HFF-Myc (cell line): ENCODE measurements at places on chromosomes 12 and 14.
A peak's percentile ranks its signal among the peaks of the same experiment; 100 is the strongest.

DNA sequence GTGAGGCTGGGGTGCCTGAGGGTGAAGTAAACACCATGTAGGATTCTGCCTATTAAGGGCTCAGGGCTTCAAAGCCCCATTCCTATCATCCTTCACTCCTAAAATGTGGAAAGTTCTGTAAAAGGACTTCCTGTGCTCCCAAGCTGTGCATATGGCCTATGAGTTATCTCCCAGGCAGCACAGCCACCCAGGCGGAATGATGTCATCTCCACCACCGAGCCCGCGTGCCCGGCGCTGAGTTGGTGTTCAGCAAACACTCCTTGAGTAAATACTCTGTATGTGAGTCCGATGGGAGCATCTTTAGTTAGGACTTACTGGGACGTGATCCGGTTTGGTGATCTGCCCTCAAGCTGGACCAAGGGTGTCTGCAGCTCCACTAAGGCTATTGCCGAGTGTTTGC, 437.3 kb downstream of the MED13L start:
- no peak for DNase-seq

- DNase-seq: peak; percentile 42
These were observed 2.3 kb upstream of the TRAFD1 start for GRCh38 chr12:112122823-112123690.

GRCh38 chr12:53465679-53466078, 13.8 kb downstream of the PCBP2 start:
- no peak for DNase-seq

- no peak for DNase-seq
These were observed 1133.0 kb downstream of the VRK1 start for GRCh38 chr14:97930166-97930565.

DNA sequence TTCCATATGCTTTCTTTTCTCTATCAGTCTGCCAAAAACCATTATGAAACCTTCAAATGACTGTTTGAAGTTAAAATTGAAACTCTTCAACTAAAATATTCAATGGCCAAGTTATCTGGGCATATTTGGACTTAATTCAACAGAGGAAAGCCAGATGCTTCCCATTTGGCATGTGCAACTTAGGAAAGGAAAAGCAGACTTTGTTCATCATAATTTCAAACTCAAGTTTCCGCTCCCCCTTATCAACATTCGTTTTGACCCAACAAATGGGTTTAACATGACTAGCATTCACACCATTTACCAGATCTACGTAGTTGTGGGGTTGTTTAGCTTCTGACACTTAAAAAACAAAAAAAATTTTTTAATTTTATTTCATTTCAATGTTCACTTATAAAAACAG, 75.7 kb downstream of the PLEKHG7 start:
- no peak for DNase-seq

- DNase-seq: no peak
These were observed 1.8 kb upstream of the EVL start for GRCh38 chr14:100063314-100063941.

- no peak for DNase-seq
These were observed 56.1 kb downstream of the FIGNL2 start for GRCh38 chr12:51792417-51792816.

GRCh38 chr12:100171248-100171647, 28.6 kb upstream of the BLTP3B start:
- DNase-seq: no peak

GRCh38 chr14:21106498-21107282, 5.8 kb downstream of the TMEM253 start:
- DNase-seq: peak; percentile 62

GRCh38 chr14:66234411-66234810, 251.8 kb upstream of the CCDC196 start:
- DNase-seq: no peak

DNA sequence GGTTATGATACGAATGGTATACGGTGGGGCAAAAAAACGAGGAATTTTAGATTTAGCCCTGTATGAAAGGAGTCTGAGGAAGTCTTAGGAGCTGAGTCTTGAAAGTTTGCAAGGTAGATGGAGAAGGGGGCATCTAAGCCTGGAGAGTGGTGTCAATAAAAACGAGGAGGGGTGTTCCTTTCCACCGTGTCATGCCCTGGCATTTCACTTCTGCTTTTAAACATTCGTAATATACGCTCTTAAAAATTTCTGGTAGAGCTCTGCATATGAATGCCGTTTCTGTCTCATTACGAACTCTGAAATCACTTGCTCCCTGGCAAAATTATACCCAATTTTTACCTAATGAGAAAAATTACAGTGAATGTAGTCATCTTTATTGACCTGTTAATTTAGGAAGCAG, 170.2 kb downstream of the ERC1 start:
- DNase-seq: no peak

DNA sequence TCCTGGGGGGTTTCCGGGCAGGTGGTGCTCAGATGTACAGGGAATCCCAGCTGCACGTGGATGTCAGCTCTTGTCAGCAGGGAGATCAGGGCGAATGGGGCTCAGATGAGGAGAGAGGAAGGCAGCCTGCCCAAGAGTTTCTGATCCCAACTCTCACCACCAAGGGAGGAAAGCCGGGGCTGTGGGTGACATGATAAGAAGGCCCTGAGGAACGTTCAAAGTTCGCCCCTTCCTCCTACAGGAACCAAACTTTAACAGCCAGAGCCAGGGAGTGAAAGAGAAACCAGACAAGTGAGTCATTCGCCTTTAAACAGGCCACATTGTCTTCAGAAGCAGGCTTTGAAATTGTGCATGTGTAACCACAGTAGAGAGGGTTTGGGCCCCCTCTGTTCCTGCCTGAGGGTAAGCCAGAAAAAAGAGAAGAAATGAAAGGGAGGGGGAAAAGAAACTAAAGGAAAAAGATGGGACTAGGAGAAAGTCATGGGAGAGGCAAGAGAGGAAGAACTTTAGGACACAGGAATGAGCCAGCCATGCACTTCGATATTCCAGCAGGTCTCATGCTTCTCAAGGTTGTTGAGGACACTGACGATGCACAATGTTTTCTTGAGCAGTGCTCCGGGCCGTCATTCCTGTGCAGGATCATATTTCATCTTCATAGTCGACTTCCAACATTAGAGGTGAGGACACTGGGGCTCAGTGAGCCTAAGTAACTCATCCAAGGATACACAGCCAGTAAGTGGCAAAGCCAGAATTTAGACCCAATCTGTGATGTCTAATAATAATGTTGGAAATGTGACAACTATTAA, 691.4 kb upstream of the TBX3 start:
- DNase-seq: peak; percentile 56

- no peak for DNase-seq
These were observed 486.8 kb downstream of the KCNH5 start for GRCh38 chr14:62558451-62558850.

DNA sequence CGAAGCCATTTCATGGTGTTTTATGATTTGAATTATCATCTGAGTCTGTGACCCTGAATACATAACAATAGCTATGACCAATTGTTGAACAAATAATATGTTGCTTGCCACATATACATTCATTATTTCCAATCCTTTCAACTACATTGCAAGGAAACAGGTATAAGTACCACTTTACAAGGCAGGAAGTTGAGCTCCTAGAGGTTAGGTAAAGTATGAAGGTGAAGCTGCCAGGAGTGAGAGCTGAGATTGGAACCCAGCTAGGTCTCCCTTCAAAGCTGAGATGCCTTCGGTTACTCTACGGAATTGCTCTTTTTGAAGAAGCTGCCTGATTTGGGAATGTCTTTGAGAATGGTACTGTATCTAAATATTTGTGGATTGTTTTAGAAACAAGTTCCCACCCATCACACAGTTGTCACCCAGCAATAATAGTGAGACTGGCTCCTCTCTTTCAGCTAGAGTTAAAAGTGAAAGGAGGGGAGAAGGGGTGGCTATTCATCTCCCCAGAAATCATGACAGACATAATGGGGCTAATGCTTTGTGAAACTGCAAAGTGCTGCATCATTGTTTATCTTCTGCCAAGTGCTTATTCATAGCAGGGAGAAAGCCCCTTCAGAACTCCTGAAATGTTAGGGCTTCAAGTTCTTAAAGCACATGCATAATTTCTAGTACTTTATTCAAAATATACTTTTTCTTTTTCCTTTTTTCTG, 75.9 kb upstream of the AMIGO2 start:
- no peak for DNase-seq

DNA sequence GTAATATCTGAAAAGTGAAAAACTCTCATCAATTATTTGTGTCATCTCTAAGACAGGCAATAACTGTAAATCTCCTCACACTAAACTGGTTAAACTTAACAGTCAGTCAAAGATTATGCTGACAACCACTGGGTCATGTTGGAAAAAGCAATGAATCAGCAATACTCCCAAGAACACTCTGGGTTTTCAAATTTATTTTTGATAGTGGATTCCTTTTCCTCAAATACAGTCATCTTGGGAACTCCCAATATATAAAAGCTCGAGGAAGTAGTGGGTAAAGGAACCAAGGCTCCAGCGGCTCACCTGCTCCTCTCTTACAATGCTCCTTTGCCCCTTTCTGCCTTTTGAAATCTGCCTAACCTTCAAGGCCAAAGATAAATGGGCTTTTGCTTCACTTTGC, 70.0 kb downstream of the ARMH4 start:
- no peak for DNase-seq

DNA sequence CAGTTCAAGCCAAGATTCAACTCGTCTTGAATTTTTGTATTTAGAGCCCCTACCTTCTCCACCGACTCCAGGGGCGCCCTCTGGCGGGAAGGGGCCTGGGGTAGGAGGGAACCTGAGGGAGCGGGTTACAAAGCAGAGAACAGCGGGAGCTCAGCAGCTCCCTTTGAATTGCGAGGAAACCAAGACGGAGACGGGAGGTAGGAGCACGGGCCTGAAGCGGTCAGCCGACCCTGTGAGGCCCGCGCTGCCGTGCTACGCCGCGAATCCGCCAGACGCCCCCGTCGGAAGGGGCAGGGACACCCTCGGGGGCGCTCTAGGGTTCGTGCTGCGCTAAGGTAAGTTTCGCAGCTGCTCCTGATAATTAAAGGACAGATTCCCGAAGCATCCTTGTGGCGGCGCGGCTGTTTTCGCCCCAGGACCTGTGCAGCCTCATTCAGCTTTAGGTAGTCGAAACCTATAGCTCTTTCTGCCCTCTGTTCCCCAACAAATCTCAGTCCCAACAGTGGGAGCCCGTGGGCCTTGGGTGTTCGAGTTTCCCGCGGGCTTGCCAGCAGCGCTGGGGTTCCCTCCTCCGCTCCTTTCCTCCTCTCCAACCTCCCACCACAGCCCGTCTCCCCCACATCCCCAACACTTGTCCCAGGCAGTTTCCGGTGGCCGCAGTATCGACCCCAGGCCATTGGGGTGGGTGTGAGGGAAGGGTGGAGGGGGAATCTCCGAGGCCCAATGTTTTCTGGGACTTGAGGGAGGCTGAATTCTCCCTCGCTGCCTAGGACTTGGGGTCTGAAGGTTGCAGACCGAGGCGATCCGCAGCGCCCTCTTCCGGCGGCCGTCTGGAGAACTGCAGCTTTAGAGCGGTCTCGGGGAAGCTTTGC, 5.1 kb upstream of the NKX2-1 start:
- DNase-seq: no peak

- DNase-seq: peak; percentile 46
These were observed 210.8 kb downstream of the PCNX1 start for GRCh38 chr14:71117839-71118743.

DNA sequence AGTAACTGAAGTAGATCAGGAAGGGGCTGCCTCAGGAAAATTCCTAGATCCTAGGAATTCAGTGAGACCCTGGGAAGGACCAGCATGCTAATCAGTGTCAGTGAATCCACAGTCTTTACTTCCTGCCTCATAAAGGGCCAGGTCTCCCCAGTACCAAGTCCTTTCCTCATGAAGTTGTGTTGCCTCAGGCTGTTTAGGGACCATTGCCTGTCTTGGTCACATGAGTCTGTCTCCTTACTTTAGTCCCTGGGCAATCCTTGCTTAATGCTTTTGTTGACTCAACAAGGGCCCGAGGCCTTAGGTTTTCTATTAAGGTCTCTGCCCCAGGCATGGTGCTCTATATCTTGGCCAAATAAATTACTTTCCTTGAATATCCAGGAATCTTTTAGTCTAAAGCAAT, 16.1 kb upstream of the ATF1 start:
- DNase-seq: no peak

DNA sequence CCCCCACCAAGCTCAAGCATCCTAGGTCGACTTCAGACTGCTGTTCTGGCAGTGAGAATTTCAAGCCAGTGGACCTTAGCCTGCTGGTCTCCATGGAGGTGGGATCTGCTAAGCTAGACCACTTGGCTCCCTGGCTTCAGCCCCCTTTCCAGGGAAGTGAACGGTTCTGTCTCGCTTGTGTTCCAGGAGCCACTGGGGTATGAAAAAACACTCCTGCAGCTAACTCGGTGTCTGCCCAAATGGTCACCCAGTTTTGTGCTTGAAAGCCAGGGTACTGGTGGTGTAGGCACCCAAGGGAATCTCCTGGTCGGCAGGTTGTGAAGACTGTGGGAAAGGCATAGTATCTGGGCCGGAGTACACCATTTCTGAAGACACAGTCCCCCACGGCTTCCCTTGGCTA, 44.6 kb upstream of the FKBP4 start:
- no peak for DNase-seq

GRCh38 chr12:31591380-31591901, 505 bp upstream of the DENND5B start:
- no peak for DNase-seq

- no peak for DNase-seq
These were observed 2.5 kb downstream of the IFI27 start for GRCh38 chr14:94113073-94113472.

DNA sequence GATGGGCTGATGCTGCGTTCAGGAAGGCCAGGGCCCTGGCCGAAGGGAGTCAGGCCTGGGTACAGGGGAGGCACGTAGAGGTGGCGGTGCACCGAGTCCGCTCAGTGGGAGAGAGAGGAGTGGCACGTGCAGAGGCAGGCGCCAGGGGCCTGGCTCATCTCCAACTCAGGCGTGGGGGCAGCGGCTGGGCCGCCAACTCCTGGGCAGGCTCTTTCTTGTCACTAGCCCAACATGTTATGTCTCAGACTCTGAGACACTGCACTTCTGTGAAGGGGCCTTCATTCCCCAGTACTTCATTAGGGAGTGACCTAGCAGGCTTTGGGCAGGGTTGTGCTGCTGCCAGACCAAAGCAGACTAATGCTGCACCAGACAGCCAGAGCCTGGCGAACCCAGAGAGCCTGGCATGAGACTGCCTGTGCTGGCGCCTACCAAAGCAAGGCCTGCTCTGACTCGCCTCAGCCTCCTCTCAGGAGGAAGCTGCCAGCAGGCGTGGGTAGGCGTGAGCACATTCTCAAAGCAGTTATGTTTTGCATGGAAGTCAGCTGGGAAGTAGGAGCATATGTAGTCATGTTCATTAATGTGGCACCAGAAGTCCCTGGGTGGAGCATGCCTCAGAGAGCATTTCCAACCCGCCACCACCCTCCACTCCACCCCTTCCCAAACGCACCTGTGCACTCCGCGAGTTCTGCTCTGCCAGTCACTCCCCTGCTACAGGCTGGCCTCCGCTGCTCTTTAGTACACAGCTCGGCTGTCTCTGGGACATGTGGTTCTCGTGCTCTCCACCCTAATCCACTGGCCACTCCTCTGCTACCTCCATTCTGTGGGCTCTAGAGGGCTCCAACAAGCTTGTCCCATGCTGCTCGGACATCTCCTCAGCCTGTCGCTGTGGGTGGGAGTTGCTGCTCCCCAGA, 9.7 kb downstream of the CKB start:
- no peak for DNase-seq

DNA sequence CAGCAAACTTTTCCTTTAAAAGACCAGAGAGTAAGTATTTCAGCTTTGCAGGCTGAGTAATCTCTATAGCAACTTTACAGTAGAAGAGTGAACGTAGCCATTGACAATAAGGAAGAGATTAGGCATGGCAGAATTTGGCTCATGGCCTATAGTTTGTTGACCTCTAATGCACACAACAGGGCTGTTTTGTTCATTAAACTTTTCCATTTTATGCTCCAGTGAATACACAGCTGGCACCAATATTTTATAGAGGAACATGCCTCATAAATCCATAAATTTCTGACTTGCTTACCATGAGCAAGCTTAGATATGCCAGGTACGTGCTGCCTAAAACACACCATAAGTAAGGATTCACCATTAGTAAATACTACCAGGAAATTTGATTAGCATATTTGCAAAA, 609.0 kb upstream of the STXBP6 start:
- DNase-seq: no peak
